Activated T-helper 17 cell treated with anti-CD3 and anti-CD28 coated beads, Interleukin-2, amount 50 U/mL, for 72 hours (primary cell): ENCODE measurements at places on chromosomes 3 and 15. TPM values are rescaled to one million over a fixed set of nuclear protein-coding genes. Genes with fewer than 3 reads are reported as not detected.

- no peak for ATAC-seq
Measured at GRCh38 chr3:160458151-160458550, 8.6 kb upstream of the TRIM59 start.

Gene RAB6B
- 0.19 TPM for total RNA-seq

Gene DCLK3
- total RNA-seq, result 0.05 TPM

GRCh38 chr3:113148284-113148683 lies 63.1 kb upstream of the BOC start:
- ATAC-seq, result no peak

- no peak for ATAC-seq
Measured at GRCh38 chr15:82159922-82160321, 102.6 kb downstream of the EFL1 start.

- ATAC-seq, result no peak
Measured at GRCh38 chr3:15997274-15997943, 177.1 kb upstream of the GALNT15 start.

- peak; percentile 99 for ATAC-seq
Measured at GRCh38 chr3:120773932-120774331, 31.4 kb downstream of the GTF2E1 start.

DNA sequence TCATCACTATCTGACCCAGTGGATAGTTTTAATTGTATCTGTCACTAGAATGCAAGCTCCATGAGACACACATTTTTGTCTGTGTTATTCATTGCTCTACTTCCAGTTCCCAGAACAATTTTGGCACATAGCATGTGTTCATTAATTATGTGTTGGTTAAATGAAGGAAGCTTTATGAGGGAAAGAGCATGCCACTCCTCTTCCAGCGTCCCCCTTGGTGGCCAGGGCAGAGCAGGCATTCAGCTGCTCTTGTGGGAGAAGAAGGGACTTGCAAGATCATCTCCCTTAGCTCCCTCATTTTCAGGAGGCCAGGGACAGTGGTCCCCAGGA lies 489 bp upstream of the GALNT15 start:
- no peak for ATAC-seq

Gene DPPA2
- not detected for total RNA-seq

Gene ISL2
- not detected for total RNA-seq

Gene NR2E3
- total RNA-seq, result not detected

DNA sequence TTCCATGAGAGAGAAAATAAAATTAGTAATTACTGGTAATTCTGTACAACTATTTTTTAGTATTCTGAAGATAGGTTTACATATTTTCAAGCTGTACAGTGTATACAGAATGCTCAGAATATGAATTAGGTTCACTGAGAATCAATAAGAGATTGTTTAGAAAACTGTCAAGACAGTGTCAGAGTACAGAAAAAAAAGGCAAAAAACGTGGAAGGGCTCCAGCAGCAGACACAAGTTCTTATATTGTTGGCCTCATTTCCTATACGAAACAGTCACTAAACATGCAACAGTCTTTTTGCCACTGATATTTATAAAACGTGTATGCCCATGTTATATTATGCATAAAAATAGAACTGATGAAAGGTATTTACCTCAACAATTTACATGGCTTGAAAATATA lies 103.9 kb downstream of the ISL2 start:
- ATAC-seq, result no peak

- ATAC-seq, result no peak
Measured at GRCh38 chr15:90497912-90498311, 31.8 kb upstream of the CRTC3 start.

Gene HGD
- total RNA-seq, result 0.82 TPM

GRCh38 chr3:174536319-174536718 lies 322.8 kb upstream of the NAALADL2 start:
- ATAC-seq, result no peak

DNA sequence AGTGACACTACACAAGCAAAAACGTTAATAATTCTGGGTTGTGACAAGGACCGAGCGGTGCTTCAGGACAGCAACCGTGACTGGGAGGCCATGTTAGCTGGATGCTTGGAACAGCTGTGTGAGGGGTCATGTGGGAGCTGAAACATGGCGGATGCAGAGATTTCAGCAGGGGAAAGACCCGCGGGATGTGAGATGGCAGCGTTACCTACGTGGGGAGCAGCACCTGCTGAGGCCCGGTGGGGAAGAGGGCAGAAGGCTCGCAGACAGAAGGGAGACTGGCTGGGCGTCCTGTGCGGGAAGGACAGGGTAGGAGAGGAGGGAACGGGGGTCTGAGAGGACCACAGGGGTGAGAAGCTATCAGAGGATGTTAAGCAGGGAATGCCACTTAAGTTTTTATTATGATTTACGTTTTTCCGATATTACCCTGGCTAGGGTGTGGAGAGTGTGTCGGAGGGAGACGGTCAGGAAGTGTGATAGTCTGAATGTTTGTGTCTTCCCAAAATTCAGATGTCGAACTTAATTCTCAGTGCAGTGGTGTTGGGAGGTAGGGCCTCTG lies 228.8 kb upstream of the LYSMD4 start:
- ATAC-seq, result no peak

DNA sequence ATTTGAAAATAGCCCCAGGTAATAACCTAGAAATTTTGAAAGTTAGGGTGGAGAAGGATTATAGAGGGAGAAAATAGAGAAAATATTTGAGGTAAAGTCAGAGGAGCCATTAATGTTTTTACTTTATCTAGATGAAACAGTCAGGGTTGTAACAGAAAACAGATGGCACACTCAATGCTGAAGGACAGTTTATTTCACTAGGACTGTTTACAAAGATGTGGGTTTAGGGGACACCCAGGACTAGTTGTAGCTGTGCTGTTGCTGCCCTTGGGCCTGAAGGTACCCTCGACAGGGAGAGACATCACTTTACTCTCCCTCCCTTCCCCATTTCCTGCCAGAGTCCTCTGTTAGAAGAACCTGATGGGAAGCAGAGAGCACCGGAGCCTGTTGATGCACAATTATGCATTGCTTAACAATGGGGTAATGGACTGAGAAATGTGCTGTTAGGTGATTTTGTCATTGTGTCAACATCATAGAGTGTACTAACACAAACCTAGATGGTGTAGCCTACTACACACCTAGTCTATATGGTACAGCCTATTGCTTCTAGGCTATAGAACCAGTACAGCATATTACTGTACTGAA lies 103.8 kb downstream of the GALK2 start:
- no peak for ATAC-seq

- no peak for ATAC-seq
Measured at GRCh38 chr15:90645873-90646575, 71.1 kb upstream of the BLM start.

DNA sequence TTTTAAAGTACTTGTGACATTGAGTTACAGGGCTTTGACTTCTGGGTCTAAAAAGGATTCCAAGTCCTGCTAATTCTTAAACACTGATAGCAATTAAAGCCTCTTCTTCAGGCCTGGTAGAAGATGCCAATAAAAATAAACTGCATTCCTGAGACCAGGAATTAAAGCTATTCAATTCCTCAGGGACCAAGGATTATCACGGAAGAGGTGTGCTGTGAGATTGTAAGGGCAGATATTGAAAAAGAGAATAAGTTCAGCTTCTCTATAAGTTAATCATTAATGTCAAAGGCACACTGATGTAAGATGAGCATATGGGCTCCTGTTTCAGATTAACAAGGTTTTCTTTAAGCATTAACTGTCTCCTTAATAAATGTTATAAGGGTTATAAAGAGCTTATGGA lies 611.3 kb downstream of the SI start:
- ATAC-seq, result no peak

Gene SPRED1
- 0.19 TPM for total RNA-seq

- ATAC-seq, result no peak
Measured at GRCh38 chr15:49179433-49180190, 9.6 kb downstream of the GALK2 start.

GRCh38 chr3:104526901-104527401 lies 839.8 kb upstream of the ALCAM start:
- ATAC-seq, result no peak

DNA sequence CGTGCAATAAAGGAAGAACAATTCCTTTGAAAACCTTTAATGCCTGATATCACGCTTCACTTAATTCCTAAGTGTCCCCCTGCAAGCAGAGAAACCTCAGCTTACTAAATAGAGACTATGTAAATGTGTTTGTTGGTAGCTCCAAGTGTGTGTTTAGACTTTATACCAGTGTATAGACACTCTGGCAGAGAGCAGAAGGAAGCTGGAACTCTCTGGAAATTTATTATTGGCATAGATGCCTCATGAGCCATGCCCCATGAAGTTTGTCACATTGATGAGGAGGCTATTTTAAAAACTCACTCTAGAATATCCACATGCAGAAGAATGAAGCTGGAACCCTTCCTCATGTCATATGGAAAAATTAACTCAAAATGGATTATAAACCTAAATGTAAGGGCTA lies 99.9 kb downstream of the THRB start:
- ATAC-seq, result no peak

DNA sequence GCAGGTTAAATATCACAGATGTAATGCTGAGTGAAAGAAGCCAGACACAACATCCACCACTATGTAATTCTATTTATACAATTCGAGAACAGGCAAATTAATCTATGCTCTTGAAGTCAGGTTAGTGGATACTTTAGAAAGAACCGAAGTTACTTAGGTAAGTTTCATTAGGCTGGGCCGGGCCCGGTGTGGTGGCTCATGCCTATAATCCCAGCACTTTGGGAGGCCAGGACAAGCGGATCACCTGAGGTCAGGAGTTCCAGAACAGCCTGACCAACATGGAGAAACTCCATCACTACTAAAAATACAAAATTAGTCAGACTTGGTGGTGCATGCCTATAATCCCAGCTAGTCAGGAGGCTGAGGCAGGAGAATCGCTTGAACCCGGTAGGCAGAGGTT lies 1105.7 kb downstream of the NSUN3 start:
- ATAC-seq, result no peak

DNA sequence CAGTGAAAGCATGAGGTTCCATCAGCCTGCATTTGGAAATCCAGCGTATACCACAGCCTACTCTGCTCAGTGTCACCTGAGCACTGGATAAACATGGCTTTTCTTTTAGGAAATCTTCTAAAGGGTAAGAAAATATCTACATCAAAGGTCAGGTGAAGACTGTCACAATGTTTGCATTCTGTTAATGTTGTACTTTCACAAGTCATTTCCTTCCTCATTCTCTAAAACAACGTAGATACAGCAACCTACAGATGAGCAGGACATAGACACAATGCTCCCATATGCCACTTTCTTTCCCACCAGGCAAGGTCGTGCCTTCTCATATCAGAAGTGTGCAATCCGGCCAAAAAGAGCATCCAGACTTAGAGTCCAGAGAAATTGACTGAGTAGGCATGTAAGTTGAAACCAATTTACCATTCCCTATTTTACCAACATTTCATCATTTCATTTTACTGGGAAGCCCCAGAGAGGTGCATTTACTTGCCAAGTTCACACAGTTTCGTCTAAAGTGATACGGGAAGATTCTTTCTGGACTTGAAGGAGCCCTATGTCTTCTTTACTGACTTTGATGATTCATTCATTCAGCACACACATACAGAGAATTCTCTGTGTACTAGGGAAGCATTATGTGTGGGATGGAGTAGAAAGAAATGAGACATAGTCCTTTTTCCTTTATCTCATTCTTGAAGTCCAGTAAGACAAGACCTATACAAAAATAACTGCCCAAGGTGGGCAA lies 30.6 kb upstream of the LPP start:
- peak; percentile 93 for ATAC-seq

Gene VGLL3
- total RNA-seq, result 0.03 TPM

Gene GREM1
- total RNA-seq, result not detected

Gene SNURF
- total RNA-seq, result 4.9 TPM

DNA sequence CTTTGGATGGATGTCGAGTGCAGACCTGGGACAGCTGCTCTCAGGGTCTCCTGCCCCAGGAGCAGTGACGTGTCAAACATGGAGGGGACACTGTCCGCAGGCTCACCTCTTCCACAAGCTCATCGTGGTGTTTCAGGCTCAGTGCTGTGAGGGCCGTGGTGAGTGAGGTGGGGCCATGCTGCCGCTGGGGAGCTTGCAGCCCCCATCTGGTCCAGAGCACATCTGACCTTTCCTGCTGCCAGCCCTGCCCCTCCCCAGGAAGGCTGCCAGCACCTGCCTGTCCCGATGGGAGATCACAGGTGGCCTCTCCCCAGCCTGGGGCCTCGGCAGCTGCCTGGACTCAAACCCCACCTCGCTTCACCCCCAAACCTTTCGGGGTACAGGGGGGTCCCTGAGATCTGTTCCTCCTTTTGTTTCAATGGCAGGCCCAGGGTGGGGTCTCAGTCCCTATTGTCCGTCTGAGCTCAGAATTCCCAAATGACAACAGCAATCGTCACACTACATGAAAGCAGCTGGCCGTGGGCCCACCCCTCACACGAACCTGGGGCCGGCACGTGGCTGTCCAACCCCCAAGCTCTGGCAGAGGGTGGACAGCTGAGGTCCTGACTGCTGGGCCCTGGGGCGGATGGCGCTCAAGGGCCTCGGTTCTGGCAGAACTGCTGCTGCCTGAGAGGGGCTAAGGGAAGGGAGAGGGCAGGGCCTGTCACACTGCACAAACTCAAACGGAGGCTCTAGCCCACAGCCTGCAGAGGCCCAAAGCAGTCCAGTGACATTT lies 65.0 kb upstream of the RPL32 start:
- no peak for ATAC-seq

DNA sequence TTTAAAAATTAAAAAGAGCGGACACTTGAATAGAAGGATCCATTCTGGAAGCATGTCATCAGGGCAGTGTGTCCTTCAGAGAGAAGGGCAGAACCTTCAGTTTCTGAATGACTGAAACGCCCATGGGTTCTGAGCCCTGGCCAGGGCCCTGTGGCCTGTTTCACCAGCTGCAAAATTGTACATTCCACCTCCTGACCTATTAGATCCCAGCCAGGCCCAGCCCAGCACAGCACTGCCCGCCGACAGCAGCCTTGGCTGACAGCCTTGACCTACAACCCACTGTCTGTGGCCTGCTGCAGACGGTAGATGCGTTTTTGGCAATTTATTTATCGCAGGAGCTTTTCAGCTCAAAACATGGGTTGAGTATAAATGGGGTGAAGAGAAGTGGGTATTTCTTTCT lies 5.9 kb upstream of the POLG start:
- no peak for ATAC-seq

Gene OSTN
- total RNA-seq, result not detected

Gene BTD
- total RNA-seq, result 9.9 TPM

Gene IL12A
- 1.8 TPM for total RNA-seq

- no peak for ATAC-seq
Measured at GRCh38 chr3:105979961-105980360, 111.1 kb upstream of the CBLB start.

- ATAC-seq, result no peak
Measured at GRCh38 chr15:41983621-41984571, 11.5 kb upstream of the EHD4 start.

- ATAC-seq, result no peak
Measured at GRCh38 chr3:30539206-30539605, 67.2 kb upstream of the TGFBR2 start.

GRCh38 chr15:100279849-100280248 lies 61.9 kb downstream of the ADAMTS17 start:
- ATAC-seq, result no peak

DNA sequence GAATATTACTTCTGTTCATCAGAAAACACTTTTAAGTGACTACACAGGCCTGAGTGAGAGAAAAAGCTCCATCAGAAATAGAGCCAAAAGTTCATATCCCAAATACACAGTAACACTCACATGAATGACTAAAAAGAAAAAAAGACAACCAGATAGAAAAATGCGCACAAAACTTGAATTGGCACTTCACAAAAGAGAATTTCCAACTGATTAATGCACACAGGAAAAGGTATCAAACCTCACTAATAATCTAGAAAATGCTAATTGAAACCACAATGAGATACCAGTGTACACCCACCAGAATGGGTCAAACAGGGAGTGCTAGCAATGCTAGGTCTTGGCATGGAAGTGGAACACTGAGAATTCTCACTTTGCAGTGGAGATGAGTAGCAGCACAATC lies 78.6 kb downstream of the HERC2 start:
- ATAC-seq, result no peak

Gene CLDN18
- total RNA-seq, result not detected

GRCh38 chr15:35290301-35290721 lies 205.2 kb upstream of the NANOGP8 start:
- no peak for ATAC-seq
